Spinal cord (tissue), 10 donors: ENCODE measurements at places on chromosomes 6 and 20.

- peaks cover 4% of the 10 kb centered on the region for H3K4me1 ChIP-seq
- peaks cover 9% of the 10 kb centered on the region for H3K36me3 ChIP-seq
- no peak for DNase-seq
- no peaks in the 10 kb centered on the region for H3K27me3 ChIP-seq
These were observed 140.6 kb downstream of the TBC1D7 start for GRCh38 chr6:13187692-13188091.

GRCh38 chr6:90663873-90664272, 77.0 kb upstream of the MAP3K7 start:
- no peak overlapping the region for H3K27ac ChIP-seq
- H3K4me3 ChIP-seq: no peak overlapping the region
- DNase-seq: no peak
- no peaks in the 10 kb centered on the region for H3K36me3 ChIP-seq

DNA sequence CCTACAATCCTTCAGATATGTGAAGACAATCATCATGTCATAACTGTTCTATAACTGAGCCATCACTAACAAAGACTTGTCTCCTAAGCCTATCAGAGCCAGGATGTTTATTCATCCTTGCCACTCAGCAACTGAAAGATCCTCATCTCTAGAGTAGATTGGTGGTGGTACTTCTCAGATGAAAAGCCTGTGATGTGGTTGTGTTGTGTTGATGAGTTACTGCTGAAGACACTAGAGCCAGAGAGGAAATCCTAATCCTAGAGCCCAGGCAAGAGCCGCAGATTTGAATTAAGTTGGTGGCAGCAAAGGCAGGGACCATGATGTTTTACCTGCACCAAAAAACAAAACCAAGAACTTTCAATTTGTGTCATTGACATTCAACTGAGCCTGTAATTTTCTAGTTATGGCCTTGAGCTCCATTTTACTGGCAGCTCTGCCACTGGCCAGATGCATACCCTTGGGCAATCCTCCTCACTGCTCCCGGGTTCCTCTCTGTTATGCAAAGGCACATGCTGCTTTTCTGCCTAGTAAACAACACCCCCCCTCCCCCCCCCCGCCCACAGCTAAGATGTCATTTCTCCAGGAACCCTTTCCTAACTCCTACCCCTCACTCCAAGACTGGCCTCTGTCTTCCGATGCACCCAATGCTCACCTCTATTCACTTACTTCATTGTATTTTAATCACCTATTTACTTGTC, 50.2 kb upstream of the REV3L start:
- peaks cover 4% of the 10 kb centered on the region for H3K4me1 ChIP-seq
- DNase-seq: no peak
- H3K27ac ChIP-seq: no peak overlapping the region
- H3K36me3 ChIP-seq: no peaks in the 10 kb centered on the region

GRCh38 chr20:24637087-24637486, 167.7 kb downstream of the SYNDIG1 start:
- peaks cover 3% of the 10 kb centered on the region for H3K36me3 ChIP-seq
- peaks cover 10% of the 10 kb centered on the region for H3K4me1 ChIP-seq
- no peaks in the 10 kb centered on the region for H3K27me3 ChIP-seq
- no peak overlapping the region for H3K27ac ChIP-seq

- no peaks in the 10 kb centered on the region for H3K27me3 ChIP-seq
- H3K27ac ChIP-seq: no peak overlapping the region
- DNase-seq: no peak
- no peaks in the 10 kb centered on the region for H3K4me1 ChIP-seq
- H3K4me3 ChIP-seq: no peak overlapping the region
These were observed 167.0 kb upstream of the MYLIP start for GRCh38 chr6:15961635-15962448.

DNA sequence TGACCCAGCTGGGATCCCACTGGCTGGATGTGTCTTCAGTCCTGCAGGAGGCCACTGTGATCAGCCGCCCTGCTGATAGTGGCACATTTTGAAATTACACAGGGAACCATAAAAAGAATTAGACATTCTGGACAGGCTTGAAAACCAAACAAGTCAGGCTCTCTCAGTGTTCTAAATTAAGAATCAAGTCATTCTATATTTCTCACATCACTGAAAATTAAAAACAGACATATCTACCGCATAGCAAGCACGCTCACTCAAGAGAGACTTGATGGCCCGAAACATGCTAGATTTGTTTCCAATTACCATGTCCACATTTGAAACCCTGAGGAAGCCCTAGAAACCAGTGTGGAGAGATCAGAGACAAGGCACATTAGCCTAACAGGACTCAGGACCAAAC, 57.7 kb downstream of the NFATC2 start:
- H3K4me1 ChIP-seq: peaks cover 19% of the 10 kb centered on the region
- H3K27me3 ChIP-seq: peaks cover 3% of the 10 kb centered on the region
- no peak overlapping the region for H3K27ac ChIP-seq
- H3K4me3 ChIP-seq: no peak overlapping the region

DNA sequence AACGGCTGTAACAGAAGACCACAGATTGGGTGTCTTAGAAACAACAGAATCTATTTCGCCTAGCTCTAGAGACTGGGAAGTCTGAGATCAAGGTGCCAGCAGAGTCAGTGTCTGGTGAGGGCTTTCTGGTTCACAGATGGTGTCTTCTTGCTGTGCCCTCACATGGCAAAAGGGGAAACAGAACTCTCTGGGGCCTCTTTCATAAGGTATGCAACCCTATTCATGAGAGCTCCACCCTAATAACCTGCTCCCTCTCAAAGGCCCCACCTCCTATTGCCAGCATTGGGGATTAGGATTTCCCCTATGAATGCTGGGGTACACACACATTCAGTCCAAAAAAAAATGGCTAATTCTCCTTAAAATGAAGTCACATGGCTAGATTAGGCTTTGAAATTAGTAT, 10.0 kb downstream of the TXNDC5 start:
- no peaks in the 10 kb centered on the region for H3K4me1 ChIP-seq
- H3K27me3 ChIP-seq: no peaks in the 10 kb centered on the region
- H3K36me3 ChIP-seq: peaks cover 41% of the 10 kb centered on the region
- DNase-seq: no peak
- H3K27ac ChIP-seq: no peak overlapping the region
- H3K4me3 ChIP-seq: no peak overlapping the region

GRCh38 chr20:21725892-21726291, 20.4 kb downstream of the PAX1 start:
- DNase-seq: no peak
- H3K27me3 ChIP-seq: peaks cover 2% of the 10 kb centered on the region
- no peaks in the 10 kb centered on the region for H3K4me1 ChIP-seq

- DNase-seq: no peak
- peaks cover 48% of the 10 kb centered on the region for H3K4me1 ChIP-seq
- H3K27me3 ChIP-seq: peaks cover 10% of the 10 kb centered on the region
- peaks cover 40% of the 10 kb centered on the region for H3K36me3 ChIP-seq
- no peak overlapping the region for H3K27ac ChIP-seq
These were observed 5.4 kb downstream of the NPBWR2 start for GRCh38 chr20:64101731-64102621.
